ENCODE measurements at places on chromosomes 6 and 20. TPM values are rescaled to one million over a fixed set of nuclear protein-coding genes. Genes with fewer than 3 reads are reported as not detected.

GRCh38 chr6:156601152-156602065 is 175.8 kb upstream of the ARID1B start:
- DNase-seq, result no peak

- DNase-seq, result no peak
Measured at GRCh38 chr6:75830959-75831885, 82.2 kb downstream of the MYO6 start.

GRCh38 chr6:134822920-134823709 is 126.8 kb downstream of the ALDH8A1 start:
- peak; percentile 26 for DNase-seq

Gene DAAM2
- total RNA-seq, result 25.9 TPM

GRCh38 chr6:29142309-29142708 is 28.4 kb upstream of the OR2J2 start:
- no peak for DNase-seq

GRCh38 chr6:26251354-26252076 is 113.5 kb upstream of the BTN3A2 start:
- DNase-seq, result no peak
